ENCODE measurements at places on chromosomes 3 and 15.

DNA sequence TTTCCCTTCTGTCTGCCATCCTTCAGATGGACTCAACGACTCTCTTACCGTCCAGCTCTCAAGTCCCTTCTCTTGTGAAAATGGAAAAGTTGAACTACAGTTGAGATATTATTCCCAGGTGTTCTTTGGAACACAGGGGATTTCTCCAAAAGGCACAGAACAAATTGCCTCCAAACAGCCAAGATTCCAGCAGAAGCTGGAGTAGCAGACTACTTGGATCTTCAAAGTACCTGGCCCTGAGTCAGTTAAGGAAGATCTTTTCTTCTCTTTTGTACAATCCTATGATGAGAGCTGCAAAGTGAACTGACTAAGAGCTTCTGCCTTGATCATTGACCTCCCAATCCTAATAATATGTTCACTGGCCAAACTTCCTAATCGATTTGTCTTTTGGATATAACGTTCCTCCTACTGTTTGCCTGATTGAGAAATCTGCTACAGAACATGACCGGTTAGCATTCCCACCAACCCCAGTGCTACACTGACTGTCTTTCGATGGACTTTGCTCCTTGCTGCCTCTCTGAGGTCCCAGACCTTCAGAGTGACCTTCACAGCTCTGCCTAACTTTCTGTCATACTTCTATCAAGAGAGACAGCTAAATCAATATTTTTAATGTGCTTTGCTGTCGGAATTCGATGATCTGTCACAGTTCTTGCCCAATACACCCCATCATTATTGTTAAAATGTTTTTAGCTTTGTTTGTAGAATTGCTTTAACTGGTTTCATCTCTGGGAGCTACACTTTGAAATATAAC is 21.9 kb downstream of the PAQR9 start:
- DNase-seq, result no peak

DNA sequence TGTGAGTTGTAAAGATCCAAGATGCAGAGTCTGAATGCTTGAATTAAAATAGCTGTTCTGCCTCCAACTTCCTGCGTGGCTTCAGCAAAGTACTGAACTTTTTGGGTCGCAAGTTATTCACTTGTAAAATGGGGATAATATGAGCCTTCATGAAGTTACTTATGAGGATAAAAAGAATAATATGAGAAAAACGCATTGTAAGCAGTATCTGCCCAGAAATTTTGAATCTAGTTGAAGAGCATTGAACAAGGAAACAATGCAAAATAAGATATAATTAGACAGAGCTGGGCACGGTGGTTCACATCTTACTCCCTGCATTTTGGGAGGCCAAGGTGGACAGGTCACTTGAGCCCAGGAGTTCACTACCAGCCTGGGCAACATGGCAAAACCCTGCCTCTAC is 37.8 kb downstream of the AQP9 start:
- no peak for DNase-seq

GRCh38 chr15:94230883-94231722 is at the start of gene MCTP2:
MCTP2 (plus strand) TSS chr15:94231561; CDS start chr15:94298266, 66,705 bp downstream.
- no peak for DNase-seq

DNA sequence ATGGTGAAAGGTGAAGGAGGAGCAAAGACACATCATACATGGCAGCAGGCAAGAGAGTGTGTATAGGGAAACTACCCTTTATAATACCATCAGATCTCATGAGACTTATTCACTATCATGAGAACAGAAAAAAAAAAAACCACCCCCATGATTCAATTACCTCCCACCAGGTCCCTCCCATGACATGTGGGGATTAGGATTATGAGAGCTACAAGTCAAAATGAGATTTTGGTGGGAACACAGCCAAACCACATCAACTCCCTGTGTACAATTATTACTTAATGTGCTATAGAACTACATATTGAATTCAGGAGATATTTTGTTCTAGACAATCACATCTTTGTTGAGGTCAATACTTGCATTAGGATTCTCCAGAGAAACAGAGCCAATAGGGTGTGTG is 313.4 kb downstream of the CNTN6 start:
- no peak for DNase-seq

DNA sequence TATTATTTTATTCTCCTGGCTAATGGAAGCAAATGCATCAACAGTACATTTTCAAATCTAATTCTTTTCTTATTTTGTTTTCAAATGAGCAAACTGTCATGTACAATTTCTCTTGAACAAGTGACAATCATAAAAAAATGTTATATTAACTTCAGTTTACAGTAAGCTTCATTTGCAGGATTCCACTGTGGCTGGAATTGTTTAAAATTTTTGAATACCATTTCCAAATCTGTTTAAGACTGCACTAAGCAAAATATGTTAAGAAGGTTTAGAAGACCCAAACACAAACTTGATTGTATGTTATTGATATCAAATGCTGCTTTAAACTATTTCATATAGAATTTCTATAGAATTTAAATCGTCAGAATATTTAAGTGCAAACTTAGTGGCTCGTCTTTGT is 92.8 kb downstream of the ZNF280D start:
- DNase-seq, result no peak

DNA sequence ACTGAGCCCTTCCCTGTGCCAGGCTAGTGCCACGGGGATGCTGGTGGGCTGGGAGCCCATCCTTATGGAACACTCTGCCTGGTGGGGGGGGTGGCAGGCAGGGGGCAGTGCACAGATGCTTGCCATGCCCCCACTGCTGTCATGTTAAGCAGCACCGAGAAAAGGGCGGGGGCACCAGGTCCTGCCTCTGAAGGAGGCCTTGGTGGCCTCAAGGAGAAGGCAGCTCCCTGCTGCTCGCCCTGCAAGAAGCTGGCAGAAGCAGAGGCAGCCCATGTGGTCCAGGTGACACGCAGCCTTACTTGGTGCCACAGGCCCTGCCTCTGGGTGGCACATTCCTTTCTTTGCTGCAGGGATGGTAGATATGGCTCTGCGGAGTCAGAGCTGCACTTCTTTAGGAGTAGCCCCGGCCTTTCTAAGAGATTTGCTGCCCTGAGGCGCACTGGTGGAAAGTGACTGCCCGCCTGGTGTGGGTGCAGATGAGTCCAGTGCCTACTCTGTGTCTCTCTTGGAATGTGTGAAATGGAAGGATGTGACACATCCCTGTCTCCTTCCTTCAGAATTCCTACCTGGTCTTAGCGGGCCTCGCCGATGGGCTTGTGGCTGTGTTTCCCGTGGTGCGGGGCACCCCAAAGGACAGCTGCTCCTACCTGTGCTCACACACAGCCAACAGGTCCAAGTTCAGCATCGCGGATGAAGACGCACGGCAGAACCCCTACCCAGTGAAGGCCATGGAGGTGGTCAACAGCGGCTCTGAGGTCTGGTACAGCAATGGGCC is 145.8 kb downstream of the LRRK1 start:
- no peak for DNase-seq

DNA sequence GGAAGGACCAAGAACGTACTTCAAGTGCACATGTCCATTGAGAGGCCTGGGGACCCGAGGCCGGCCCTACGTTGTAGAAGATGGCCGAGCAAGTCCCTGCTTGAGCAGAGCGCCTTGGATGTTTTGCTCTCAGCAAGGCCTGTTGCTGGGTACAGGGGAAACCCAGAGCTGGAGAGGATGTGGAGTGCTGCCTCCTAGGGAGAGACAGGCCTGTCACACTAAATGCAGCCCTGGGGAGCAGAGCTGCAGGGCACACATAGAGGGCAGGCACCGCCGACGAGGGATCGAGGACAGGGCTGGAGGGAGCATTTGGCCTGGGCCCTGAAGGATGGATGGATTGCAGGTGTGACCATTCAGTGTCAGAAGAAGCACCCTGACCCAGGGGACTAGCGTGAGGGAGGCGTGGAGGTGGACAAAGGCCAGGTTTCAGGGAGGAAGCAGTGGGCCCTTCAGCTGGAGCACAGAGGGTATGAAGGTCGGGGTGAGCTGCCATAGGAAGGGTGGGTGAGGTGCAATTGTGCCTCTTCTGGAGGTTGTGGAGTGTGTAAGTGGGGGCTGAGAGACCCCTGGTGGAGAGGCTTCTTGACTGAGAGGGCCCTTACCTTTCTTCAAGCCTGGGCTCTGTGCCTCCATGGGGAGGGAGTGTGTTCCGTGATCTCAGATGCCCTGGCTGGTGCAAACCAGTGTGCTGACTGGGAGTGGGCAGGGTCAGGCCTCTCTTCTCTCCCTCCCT is 142.4 kb downstream of the CHDH start:
- DNase-seq, result no peak

DNA sequence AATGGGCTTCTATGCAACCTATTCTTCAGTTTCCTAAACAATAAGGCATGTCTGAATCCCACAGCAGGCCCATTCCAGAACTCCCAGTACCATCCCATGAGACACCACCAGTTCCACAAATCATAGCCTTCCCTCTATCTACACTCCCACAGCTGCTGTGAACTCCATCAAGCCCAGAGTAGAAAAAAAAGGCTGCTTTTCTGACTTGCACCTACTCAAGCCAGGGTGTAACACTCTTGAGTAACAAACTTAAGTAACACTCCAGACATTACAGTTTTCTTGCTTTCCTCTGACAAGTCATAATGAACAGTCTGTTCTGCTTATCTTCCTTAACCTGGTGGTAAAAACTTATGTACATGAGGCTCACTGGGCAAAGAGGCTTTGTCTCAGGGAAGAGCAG is 283.1 kb downstream of the NFKBIZ start:
- no peak for DNase-seq

GRCh38 chr3:60764870-60765269 is 486.4 kb downstream of the FHIT start:
- no peak for DNase-seq

- no peak for DNase-seq
Measured at GRCh38 chr15:83053151-83053550, 13.9 kb downstream of the BTBD1 start.

- no peak for DNase-seq
Measured at GRCh38 chr15:57909388-57909787, 156.1 kb downstream of the ALDH1A2 start.

- no peak for DNase-seq
Measured at GRCh38 chr3:87873136-87873535, 185.7 kb downstream of the CGGBP1 start.

DNA sequence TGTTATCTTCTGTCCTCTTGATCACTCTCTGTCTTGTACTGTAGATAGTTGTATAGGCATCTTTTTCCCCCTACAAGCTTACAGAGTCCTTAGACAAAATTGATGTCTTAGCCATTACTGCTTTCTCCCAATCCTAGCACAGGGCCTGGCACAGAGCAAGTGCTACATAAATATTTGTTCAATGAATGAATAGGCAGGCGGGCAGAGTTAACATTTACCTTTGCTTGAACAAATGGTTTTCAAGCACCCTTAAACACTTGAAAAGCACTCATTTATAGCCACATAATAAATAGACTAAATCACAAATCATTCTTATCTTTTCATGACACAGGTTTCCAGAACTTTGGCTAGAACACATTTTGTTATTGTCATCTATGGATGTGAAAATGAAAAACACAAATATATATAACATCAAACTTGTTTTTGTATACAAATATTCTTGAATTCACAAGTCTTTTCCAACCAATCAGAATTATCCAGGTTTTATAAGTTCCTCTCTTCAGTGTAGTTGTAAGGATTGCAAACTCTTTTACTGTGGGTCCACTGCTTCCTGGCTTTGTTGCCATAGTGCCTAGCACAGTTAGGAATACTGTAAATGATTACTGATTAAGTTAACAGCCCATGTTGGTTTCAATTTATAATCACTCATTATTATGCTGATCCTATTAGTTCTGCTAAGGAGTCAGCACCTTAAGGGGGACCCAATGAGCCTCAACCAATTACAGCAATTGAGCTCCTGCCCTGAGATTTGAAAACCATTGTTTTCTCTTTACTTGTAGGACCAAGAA is 61.9 kb downstream of the ISL2 start:
- no peak for DNase-seq

GRCh38 chr3:139216958-139217357 is 126.9 kb upstream of the MRPS22 start:
- DNase-seq, result no peak

GRCh38 chr15:81740416-81740815 is 305.4 kb downstream of the MEX3B start:
- DNase-seq, result no peak

DNA sequence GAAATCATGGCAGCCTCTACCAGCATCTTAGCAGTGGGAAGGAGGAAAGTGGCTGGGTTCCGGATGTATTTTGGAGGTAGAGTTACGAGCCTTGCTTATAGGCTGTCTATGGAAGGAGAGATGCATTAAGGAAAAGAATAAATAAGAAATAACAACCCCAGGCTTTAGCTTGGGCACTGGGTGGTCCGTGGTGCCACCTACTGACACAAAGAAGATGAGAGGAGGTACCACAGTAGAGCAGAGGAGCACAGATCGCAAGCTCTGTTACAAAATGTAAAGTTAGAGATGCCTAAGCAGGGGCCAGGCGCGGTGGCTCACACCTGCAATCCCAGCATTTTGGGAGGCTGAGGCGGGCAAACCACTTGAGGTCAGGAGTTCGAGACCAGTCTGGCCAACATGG is 74.8 kb downstream of the TMEM39A start:
- DNase-seq, result no peak

- no peak for DNase-seq
Measured at GRCh38 chr3:40268802-40269524, 40.5 kb upstream of the EIF1B start.

DNA sequence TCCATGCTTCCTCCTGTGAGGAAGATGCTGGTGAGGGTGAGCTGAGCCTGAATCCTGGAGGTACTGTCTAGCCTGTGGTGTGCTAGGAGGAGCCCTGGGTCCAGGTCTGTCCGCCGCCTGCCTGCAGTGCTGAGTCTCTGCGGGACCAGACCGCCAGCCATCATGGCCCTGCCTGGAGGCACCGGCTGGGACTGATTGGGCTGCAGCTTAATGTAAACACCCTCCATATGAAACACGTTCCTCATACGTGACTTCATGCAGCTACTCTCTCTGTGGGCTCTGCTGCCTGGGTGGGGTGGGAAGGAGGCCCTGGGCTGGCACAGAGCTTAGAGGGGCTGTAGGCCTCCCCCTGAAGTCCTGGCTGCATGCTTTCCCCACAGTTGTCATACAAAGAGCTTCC is 67.4 kb downstream of the FBLN2 start:
- DNase-seq, result no peak

DNA sequence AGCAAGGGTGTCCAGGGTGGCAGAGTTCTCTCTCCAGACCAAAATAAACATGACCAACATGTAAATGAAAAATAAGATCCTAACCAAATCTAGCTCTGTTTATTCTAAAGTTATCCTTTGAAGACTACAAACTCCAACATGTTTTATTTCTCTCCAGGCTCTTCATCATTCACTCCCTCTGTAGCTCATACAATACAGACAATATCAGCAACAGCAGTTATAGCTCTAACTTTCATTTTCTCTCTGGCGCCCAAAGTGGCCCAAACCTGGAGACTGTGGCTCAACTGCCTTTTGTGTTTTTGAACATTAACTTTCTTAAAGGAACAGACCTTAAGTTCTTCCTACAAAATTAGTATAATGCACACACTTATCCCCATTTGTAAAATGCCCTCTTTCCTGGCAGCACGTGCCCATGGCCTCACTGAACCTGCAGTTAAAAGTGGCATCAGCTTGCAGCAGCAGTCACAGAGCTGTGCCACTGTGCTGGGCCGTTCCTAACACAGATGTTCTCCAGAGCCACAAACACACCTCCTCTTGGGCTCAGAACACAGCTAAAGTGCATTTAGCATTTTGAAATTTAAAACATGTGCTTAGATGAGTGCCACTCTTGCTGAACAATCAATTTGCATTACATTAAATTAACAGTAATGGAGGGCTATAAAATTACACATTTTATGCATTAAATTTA is 91.9 kb downstream of the RORA start:
- no peak for DNase-seq

GRCh38 chr15:47806008-47806407 is 88.7 kb downstream of the SEMA6D start:
- DNase-seq, result no peak

- no peak for DNase-seq
Measured at GRCh38 chr15:101332061-101332467, 37.0 kb upstream of the SNRPA1 start.
